D341Med (cell line): ENCODE measurements at places on chromosomes 16 and 17.

DNA sequence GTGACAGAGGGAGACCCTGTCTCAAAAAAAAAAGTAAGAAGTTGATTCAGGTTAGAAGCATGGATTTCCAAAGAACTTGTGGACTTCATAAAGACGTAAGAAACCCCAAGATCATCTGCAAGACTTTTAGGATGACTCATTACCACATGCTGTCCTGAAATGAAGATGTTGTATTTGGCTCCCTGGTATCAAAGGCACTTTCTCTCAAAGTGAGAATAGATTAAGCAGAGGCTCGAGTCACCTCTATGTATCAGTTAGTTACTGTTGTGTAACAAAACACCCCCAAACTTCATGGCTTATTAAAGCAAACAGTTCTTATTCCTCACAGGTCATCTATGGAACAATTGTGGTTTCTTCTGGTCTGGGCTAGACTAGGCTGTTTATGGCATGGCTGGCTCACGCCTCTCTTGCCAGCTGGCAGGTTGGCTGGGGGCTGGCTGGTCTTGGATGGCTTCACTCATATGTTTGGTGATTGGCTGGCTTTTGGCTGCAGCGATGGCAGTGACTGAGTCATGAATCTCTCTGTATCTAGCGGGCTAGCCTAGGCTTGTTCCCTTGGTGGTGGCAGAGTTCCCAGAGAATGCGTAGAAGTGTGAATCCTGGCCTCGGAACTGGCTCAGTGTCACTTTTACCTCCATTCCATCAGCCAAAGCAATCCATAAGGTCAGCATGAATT, 60.4 kb upstream of the MSI2 start:
- no peak for DNase-seq

GRCh38 chr17:64005734-64006167, 7.6 kb downstream of the PRR29 start:
- peak; percentile 46 for DNase-seq

- no peak for DNase-seq
Observed at GRCh38 chr16:8852534-8852933, 16.3 kb downstream of the CARHSP1 start.

GRCh38 chr16:66133643-66134338, 232.7 kb upstream of the CDH5 start:
- no peak for DNase-seq

- no peak for DNase-seq
Observed at GRCh38 chr16:57944970-57945739, 25.8 kb downstream of the CNGB1 start.

GRCh38 chr16:66605979-66606751, 1.7 kb downstream of the CMTM3 start:
- DNase-seq: no peak
